ENCODE measurements at places on chromosomes 16 and 17.

DNA sequence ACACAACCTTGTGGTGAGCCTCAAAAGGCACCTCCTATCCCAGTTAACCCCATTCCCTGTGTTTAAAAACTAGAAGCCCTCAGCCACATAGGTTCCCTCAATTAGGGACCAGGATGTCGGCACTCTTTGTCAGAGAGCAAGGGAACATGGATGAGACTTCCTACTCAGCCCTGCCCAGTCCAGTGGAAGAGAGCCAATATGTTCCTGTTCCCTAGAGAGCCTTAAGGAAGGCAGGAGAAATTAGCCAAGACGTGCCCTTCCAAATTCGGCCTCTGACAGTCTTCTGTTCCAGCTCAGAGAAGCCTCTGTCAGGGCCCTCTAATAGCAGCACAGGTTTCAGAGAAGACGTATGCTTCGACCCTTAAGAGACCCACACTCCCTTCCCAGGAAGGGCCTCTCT lies 14.6 kb upstream of the DHRS13 start:
- DNase-seq, result no peak

GRCh38 chr16:12366313-12366712 lies 389.8 kb downstream of the SNX29 start:
- DNase-seq, result no peak

DNA sequence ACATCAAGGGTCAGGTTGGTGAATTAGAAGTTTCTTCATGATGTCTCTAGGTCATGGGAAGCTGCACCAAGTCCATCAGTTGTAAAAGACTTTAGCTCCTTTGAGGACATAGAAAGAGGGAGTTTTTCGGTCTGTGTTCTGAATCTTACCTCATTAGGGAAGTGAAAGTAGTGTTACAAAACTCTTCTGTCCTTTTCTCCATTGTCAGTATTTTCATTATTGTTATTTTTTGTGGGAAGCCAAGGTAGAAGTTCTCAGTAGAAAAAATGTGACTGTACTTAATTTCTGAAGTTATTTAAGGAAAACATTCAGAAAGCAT lies 24.2 kb downstream of the MAP3K3 start:
- no peak for DNase-seq

GRCh38 chr17:19714542-19715411 lies 1.6 kb downstream of the SLC47A2 start:
- DNase-seq, result no peak

GRCh38 chr16:81539009-81539758 lies 94.6 kb downstream of the CMIP start:
- DNase-seq, result no peak

- no peak for DNase-seq
Measured at GRCh38 chr17:1545618-1546017, 17.0 kb downstream of the PITPNA start.

- DNase-seq, result no peak
Measured at GRCh38 chr17:21318439-21318838, 33.9 kb downstream of the MAP2K3 start.

- DNase-seq, result no peak
Measured at GRCh38 chr17:33024688-33025486, 33.2 kb downstream of the SPACA3 start.

GRCh38 chr17:74362069-74362405 lies 369 bp upstream of the BTBD17 start:
- DNase-seq, result no peak

GRCh38 chr16:85048921-85049562 lies 21.4 kb downstream of the KIAA0513 start:
- DNase-seq, result no peak

DNA sequence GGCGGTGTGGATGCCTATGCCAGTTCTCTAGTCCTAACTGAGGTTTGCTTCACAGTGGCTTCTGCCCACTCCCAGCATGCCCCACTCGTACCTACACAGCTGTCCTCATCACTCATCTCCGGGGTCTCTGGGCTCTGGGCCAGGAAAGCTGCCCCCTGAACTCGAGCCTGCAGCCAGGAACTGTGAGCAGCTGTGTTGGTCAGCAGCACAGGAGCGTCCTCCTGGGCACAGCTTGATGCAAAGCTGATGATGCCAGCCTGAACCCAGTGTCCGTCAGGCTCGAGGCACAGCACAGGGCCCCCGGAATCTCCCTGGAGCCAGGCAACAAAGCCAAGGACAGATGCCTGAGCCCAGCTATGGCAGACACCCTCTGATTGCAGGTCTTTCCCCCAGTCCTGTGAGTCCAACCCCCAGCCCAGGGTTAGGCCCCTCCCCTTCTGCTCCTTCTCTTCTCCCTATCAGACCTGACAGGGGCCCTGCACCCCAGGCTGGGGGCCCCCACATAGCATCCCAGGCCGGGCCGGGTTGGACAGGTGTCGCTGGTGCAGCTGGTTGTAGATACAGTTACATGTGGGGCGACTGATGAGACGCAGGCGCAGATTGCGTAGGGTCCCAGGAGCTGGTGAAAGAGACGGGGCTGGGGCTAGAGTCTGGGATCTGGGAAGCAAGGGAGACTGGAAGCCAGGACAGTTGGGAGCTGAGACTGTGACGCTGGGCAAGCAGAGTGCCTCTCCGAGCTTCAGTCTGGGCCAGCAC lies 2.7 kb downstream of the PRSS53 start:
- DNase-seq, result no peak

- DNase-seq, result no peak
Measured at GRCh38 chr16:67541391-67542263, 13.0 kb downstream of the RIPOR1 start.

- no peak for DNase-seq
Measured at GRCh38 chr16:89455178-89455577, 35.2 kb downstream of the ANKRD11 start.

- DNase-seq, result no peak
Measured at GRCh38 chr17:56451629-56452028, 141.9 kb upstream of the NOG start.

DNA sequence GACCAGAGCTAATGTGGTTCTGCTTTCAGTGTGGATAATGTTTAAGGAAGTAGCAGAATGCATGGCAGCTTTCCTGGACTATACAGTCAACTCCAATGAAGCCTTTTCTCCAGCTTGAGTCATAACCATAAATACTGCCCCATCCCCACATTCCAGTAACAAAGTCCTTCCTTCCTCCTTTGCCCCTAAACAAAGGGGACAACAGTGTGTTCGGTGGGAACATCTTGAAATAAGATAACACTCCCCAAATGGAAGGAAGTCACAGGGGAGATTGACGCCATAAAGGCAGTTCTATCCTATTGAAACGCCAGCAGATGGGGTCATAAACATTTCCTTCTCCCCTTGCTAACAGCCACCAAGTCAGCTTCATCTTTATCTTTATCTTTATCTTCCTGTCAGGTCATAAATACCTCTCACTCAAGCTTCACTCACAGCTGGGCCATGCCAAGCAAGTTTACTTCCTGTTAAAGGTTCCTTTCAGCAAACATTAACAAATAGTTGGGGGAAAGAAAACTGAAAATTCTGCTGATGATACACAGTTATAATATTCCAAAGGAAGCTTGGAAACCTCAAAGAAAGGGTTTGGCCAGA lies 136.7 kb downstream of the SNX11 start:
- no peak for DNase-seq

- DNase-seq, result no peak
Measured at GRCh38 chr17:70365091-70365583, 195.8 kb downstream of the KCNJ2 start.

GRCh38 chr16:28597692-28598261 lies 927 bp upstream of the SULT1A2 start:
- DNase-seq, result no peak

DNA sequence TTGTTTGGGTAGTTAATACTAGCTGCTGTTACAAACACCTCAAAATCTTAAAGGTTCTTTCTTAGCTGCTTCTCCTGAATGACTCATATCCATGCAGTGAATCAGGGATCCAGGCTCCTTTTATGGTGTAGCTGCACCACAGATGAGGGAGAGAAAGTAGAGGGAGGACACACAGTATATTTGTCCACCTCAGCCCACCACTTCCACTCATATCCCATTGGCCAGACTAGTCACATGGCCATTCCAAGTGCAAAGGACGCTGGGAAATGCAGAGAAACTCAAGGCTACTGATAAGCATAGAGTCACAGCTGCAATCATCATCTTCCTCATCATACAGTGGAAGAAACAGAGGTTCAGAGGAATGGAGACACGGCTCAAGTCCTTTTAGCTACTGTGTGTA lies 63.8 kb downstream of the GSG1L start:
- DNase-seq, result no peak

GRCh38 chr17:68801335-68802247 lies 153.6 kb downstream of the ABCA8 start:
- DNase-seq, result no peak

GRCh38 chr17:43916385-43916784 lies 9.0 kb upstream of the MPP2 start:
- no peak for DNase-seq

GRCh38 chr16:68884861-68885720 lies 41.8 kb downstream of the TANGO6 start:
- DNase-seq, result no peak
